ENCODE measurements at places on chromosomes 5 and 9. TPM values are rescaled to one million over a fixed set of nuclear protein-coding genes. Genes with fewer than 3 reads are reported as not detected.

GRCh38 chr9:99677281-99677680, 144.4 kb upstream of the NR4A3 start:
- no peak overlapping the region for H3K27ac ChIP-seq
- peaks cover 5% of the 10 kb centered on the region for H3K27me3 ChIP-seq
- no peak overlapping the region for H3K4me3 ChIP-seq
- H3K4me1 ChIP-seq: no peaks in the 10 kb centered on the region
- H3K36me3 ChIP-seq: no peaks in the 10 kb centered on the region
- DNase-seq: no peak

- H3K27ac ChIP-seq: no peak overlapping the region
- H3K4me1 ChIP-seq: no peaks in the 10 kb centered on the region
- no peak overlapping the region for H3K4me3 ChIP-seq
- peaks cover 28% of the 10 kb centered on the region for H3K36me3 ChIP-seq
Measured at GRCh38 chr9:15220658-15221318, 86.2 kb downstream of the TTC39B start.

- no peak overlapping the region for H3K27ac ChIP-seq
- H3K4me1 ChIP-seq: no peaks in the 10 kb centered on the region
- no peak overlapping the region for H3K4me3 ChIP-seq
- no peaks in the 10 kb centered on the region for H3K27me3 ChIP-seq
Measured at GRCh38 chr9:116604251-116604650, 82.9 kb upstream of the TRIM32 start.

DNA sequence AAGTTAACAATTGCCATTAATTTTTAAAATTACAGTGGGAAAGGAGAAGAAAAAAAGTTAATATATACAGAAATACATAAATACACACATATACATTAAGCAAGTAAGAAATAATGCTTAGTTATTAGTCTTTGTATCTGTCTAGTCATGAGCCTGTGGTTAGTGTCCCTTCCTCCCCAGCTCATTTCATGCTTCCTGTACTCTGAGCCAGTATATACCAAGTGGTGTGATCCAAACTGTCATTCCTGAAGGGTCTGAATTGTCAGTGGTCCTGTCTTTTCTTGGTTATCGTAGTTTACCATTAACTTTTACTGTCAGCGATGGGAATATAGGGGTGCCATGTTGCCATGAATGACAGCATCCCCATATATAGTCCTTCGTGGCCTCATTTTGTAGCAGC, 24.2 kb upstream of the STOM start:
- H3K36me3 ChIP-seq: no peaks in the 10 kb centered on the region
- no peaks in the 10 kb centered on the region for H3K4me1 ChIP-seq
- no peak overlapping the region for H3K4me3 ChIP-seq

GRCh38 chr5:175652741-175653663, 4.9 kb upstream of the HRH2 start:
- peak; percentile 74 for DNase-seq
- no peaks in the 10 kb centered on the region for H3K36me3 ChIP-seq
- H3K27me3 ChIP-seq: no peaks in the 10 kb centered on the region
- H3K27ac ChIP-seq: peak overlapping the region; percentile 67
- H3K4me3 ChIP-seq: peak overlapping the region; percentile 74

- no peak overlapping the region for H3K4me3 ChIP-seq
- no peaks in the 10 kb centered on the region for H3K27me3 ChIP-seq
- no peak for DNase-seq
Measured at GRCh38 chr9:113228130-113228665, 6.9 kb downstream of the SLC31A1 start.

The CNOT6 gene
- 22.8 TPM for total RNA-seq

DNA sequence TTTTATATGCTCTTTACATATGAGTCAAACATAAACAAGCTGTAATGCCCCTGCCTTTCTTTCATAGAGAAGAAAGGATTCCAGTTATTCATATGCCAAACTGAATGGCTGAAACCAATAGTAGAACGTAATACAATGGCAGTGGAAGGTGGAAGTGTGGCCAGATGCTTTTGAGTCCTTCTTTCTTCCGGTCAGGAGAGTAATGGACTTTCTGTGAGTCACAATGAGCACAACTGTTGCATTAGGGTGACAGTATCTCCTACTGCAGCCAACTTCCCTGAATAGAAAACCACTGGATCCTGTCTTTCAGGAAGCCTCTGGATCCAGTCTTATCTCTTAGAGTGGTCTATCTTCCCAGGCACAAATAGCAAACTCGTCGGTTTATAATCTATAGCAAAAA, 855.2 kb downstream of the MAT2B start:
- H3K4me1 ChIP-seq: no peaks in the 10 kb centered on the region
- H3K27ac ChIP-seq: no peak overlapping the region
- no peak for DNase-seq
- no peak overlapping the region for H3K4me3 ChIP-seq

- H3K36me3 ChIP-seq: no peaks in the 10 kb centered on the region
- no peak for DNase-seq
- H3K27ac ChIP-seq: no peak overlapping the region
- H3K4me3 ChIP-seq: no peak overlapping the region
Measured at GRCh38 chr9:110919609-110920008, 118.7 kb downstream of the LPAR1 start.

The HBEGF gene
- 0.47 TPM for total RNA-seq

DNA sequence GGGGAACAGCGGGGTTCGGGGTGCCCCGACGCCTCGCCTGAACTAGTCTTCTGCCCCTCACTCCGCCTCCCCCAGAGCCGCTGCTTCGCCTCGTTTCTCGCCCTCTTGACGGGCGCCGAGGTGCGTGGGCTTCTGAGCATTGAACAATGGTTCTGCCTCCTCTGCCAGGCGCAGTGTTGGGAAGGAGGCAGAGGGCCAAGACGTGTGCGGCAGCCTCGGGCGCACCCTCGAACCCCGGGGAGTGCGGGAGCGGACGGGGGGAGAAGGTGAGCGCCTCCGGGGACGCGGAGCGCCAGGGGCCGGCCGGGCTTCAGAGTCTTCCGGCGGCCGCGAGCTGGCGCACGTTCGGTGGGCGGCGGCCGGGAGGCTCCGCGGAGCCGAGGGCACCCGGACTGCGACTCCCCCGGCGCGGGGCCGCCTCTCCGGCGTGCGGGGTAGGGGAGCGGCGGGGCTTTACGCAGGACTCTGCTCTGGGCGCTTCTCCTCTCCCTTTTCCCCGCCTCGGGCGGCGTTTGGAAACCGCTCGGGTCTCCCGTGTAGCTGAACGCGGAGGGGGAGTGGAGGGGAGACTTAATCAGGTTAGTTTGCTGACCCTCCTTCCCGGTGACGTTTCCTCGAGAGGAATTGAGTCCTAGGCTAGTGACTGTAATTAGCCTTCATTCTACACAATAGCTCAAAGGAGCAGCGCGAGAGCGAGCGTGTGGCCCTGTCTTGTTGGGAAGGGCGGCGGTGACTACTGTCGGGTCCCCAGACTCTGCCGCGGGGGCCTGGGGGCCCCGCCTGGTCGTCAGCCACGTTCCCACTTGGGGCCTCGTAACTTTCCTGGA, 1.1 kb downstream of the VLDLR start:
- H3K36me3 ChIP-seq: no peaks in the 10 kb centered on the region
- no peak overlapping the region for H3K4me3 ChIP-seq
- peaks cover 23% of the 10 kb centered on the region for H3K27me3 ChIP-seq

The TRPM6 gene
- 0.17 TPM for total RNA-seq

GRCh38 chr5:3356016-3356415, 239.6 kb upstream of the IRX1 start:
- no peak overlapping the region for H3K4me3 ChIP-seq
- no peaks in the 10 kb centered on the region for H3K4me1 ChIP-seq
- H3K27ac ChIP-seq: no peak overlapping the region
- DNase-seq: no peak
- H3K27me3 ChIP-seq: no peaks in the 10 kb centered on the region

- no peaks in the 10 kb centered on the region for H3K36me3 ChIP-seq
- DNase-seq: no peak
- no peak overlapping the region for H3K4me3 ChIP-seq
- H3K4me1 ChIP-seq: peaks cover 28% of the 10 kb centered on the region
Measured at GRCh38 chr5:56088967-56089829, 94.4 kb upstream of the IL6ST start.

DNA sequence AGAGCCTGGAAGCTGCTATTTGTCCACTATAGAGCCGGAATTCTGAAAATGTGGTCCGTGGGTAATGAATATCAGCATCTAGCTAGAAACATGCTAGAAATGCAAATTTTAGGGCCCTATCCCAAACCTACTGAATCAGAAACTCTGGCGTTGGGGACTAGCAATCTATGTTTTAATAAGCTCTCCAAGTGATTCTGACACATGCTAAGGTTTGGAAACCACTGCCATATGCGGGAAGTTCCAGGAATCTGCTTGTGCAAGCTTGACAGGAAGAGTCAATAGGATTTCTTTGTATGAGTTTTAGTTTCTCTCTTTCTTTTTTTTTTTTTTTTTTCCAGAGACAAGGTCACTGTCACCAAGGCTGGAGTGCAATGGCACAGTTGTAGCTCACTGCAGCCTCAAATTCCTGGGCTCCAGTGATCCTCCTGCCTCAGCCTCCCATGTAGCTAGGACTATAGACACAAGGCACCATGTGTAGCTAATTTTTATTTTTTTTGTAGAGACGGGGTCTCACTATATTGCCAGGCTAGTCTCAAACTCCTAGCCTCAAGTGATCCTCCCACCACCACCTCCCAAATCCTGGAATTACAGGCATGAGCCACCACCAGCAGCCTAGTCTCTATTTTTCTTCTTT, 26.4 kb upstream of the CARNMT1 start:
- H3K4me3 ChIP-seq: no peak overlapping the region
- DNase-seq: no peak
- no peaks in the 10 kb centered on the region for H3K36me3 ChIP-seq
- no peaks in the 10 kb centered on the region for H3K27me3 ChIP-seq
- H3K4me1 ChIP-seq: no peaks in the 10 kb centered on the region
- no peak overlapping the region for H3K27ac ChIP-seq

- H3K27ac ChIP-seq: no peak overlapping the region
- no peaks in the 10 kb centered on the region for H3K4me1 ChIP-seq
- H3K36me3 ChIP-seq: no peaks in the 10 kb centered on the region
- H3K27me3 ChIP-seq: no peaks in the 10 kb centered on the region
Measured at GRCh38 chr9:112884101-112884500, 6.6 kb downstream of the SLC46A2 start.

DNA sequence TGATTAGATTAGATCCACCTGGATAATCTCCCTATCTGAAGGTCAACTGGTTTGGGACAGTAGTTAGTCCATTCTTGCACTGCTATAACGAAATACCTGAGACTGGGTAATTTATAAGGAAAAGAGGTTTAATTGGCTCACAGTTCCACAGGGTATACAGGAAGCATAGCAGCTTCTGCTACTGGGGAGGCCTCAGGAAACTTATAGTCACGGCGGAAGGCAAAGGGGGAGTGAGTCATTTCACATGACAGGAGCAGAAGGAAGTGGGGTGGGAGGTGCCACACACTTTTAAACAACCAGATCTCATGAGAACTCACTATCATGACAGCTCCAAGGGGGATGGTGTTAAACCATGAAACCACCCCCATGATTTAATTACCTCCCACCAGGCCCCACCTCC, 9.9 kb downstream of the C9orf40 start:
- no peaks in the 10 kb centered on the region for H3K27me3 ChIP-seq
- no peaks in the 10 kb centered on the region for H3K4me1 ChIP-seq
- H3K36me3 ChIP-seq: no peaks in the 10 kb centered on the region

- DNase-seq: no peak
- no peaks in the 10 kb centered on the region for H3K4me1 ChIP-seq
- no peaks in the 10 kb centered on the region for H3K27me3 ChIP-seq
- no peak overlapping the region for H3K27ac ChIP-seq
Measured at GRCh38 chr9:125444166-125444565, 182.5 kb downstream of the GAPVD1 start.

The SPATA31E1 gene
- not detected for total RNA-seq

DNA sequence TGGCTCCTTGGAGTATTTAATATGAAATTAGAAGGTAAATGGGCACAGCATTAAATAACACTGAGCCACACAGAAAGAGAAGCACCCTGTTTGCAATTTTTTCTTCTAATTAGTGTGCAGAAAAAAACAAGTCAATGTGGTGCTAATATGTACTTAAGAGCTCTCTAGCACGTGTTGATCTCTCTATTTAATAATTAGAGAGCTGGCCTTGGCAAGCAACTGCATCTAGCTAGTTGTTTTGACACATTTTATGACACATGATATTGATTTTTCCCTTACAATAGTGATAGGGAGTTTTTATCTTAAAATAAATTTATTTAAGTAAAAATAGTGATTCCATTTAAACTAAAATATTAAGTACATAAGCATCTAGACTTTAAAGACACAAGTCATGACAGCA, 54.5 kb upstream of the NUDT12 start:
- H3K36me3 ChIP-seq: no peaks in the 10 kb centered on the region
- H3K4me1 ChIP-seq: no peaks in the 10 kb centered on the region
- no peak overlapping the region for H3K4me3 ChIP-seq

The BTNL8 gene
- total RNA-seq: not detected

- no peak overlapping the region for H3K4me3 ChIP-seq
- DNase-seq: no peak
- H3K27me3 ChIP-seq: peaks cover 2% of the 10 kb centered on the region
- H3K27ac ChIP-seq: no peak overlapping the region
Measured at GRCh38 chr9:76192013-76192412, 202.2 kb downstream of the RFK start.

The FBXW11 gene
- total RNA-seq: 40.7 TPM
